ENCODE measurements at places on chromosomes 1 and 21.

GRCh38 chr21:28311411-28312190 lies 681.1 kb downstream of the LTN1 start:
- no peak for DNase-seq

GRCh38 chr1:44507490-44508396 lies 102.7 kb downstream of the RNF220 start:
- no peak for DNase-seq

DNA sequence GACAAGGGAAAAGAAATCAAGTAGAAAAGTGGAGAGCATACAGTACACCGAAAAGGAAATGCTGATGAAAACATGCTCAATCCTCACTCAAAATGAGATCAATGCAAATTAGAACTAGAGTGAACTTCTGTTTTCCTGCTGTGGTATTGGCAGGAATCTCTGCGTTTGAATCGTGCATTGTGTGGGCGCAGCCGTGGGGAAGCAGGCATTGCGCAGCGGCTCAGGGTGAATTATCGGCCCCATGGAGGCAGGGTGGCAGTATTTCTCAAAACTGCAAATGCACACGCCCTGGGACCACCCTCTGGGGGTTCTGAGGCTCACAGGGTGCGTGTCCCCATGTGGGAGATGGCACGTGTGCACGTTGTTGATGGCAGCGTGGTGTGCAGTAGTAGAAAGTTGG lies 140.6 kb downstream of the PEX14 start:
- DNase-seq = no peak

- DNase-seq = no peak
Measured at GRCh38 chr1:238779716-238780115, 606.7 kb upstream of the CHRM3 start.

Measured in foreskin keratinocyte (primary cell).